ENCODE measurements at places on chromosomes 7 and 10. TPM values are rescaled to one million over a fixed set of nuclear protein-coding genes. Genes with fewer than 3 reads are reported as not detected.
A peak's percentile ranks its signal among the peaks of the same experiment; 100 is the strongest.

- DNase-seq = no peak
Observed at GRCh38 chr7:147279514-147279913, 1162.9 kb downstream of the CNTNAP2 start.

The C10orf90 gene
- total RNA-seq = not detected

The ANXA8L1 gene
- not detected for total RNA-seq

GRCh38 chr7:112372101-112372500, 78.2 kb upstream of the IFRD1 start:
- no peak for DNase-seq

GRCh38 chr10:71771821-71772617, 1.3 kb downstream of the VSIR start:
- DNase-seq = no peak

GRCh38 chr7:22346383-22347107, 10.4 kb downstream of the RAPGEF5 start:
- DNase-seq = no peak

GRCh38 chr10:73908853-73909539, 1.9 kb upstream of the PLAU start:
- peak; percentile 34 for DNase-seq
